AG10803 (cell line): ENCODE measurements at places on chromosomes 13 and 19.
A peak's percentile ranks its signal among the peaks of the same experiment; 100 is the strongest.

- no peak for DNase-seq
Observed at GRCh38 chr19:52148256-52148655, 8.5 kb upstream of the ZNF616 start.

- DNase-seq: no peak
Observed at GRCh38 chr13:38824342-38824741, 137.5 kb downstream of the FREM2 start.

GRCh38 chr13:38415233-38415632 is 65.6 kb downstream of the UFM1 start:
- no peak for DNase-seq

GRCh38 chr13:76222511-76222910 is 586.4 kb downstream of the LMO7 start:
- no peak for DNase-seq

DNA sequence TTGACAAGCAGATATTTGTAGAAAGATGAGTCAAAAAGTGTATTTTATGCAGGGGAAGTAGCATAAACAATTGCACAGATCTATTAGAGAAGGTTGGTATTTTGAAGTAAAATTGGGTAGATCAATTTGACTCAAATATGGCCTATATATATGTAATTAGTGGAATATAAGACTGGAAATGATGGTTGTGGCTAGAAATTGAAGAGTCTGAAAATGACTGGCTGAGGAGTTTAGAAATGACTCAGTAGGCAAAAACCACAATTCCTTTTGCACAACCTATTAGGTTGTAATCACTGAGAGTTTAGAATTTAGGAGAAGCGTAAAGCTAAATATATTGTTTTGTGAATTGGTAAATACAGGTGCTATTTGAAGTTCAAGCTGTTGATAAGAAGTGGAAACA is 622.6 kb upstream of the PCDH20 start:
- no peak for DNase-seq

- DNase-seq: no peak
Observed at GRCh38 chr13:72692884-72693514, 34.4 kb downstream of the MZT1 start.

- peak; percentile 15 for DNase-seq
Observed at GRCh38 chr19:55255618-55256423, 3.0 kb downstream of the PPP6R1 start.

DNA sequence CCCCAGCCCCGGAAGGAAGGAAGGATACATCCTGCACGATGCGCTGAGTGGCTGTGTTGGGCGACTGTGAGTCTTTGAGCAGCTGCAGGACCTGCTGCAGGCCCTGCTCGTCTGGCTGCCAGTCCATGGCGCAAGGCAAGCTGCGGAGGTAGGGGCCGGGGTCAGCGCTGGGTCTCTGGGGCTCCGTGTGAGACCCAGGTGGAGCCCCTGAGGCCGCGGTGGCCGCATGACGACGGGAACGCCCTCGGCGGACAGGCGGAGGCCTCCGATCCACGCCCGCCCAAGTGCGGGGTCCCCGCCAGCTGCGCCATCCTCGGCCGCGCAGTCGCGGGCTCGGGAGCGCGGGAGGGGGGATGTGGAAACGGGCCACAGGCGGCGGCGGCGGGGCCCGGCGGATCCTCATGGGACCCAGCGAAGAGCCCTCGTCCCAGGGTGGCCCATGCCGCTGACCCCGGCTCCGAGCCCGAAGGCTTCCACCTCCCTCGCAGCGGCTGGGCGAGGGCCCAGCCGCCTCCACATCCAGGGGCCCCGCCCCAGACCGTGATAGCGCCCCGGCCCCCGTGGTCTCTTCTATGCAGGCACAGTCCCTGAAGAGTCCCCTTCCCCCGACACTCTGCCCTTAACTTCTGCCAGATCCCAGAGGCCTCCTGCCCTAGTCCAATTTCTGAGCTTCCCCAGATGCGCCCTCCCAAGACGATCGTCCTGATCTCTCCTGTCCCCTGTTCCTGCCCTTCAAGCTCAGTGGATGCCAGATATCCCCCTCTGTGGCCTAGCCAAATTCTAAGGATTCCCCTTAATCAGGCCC is 2.7 kb downstream of the TNPO2 start:
- peak; percentile 29 for DNase-seq

DNA sequence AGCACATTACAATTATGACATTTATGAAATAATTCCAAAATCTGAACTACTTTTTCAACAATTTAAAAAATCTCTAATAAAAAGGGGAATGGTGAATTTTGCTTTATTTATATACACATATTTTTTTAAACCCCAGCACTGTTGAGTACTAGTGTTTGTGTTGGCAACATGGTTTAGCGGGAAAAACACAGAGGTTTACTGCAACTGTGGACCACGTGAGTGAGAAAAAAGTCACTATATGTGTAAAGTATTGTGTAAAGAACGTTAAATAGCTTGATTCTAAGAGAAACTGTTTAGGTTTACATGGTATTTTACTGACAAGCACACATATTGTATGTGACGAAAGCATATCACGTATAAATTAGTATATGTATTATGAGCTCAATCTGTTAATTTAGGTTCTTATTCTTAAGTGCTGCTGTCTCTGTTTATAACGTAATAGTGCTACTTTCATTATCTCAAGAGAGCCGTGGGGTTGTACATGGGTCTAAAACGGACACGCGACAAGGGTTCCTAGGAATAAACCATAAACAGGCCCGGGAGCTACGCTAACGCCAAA is 617 bp downstream of the SKA3 start:
- DNase-seq: no peak

DNA sequence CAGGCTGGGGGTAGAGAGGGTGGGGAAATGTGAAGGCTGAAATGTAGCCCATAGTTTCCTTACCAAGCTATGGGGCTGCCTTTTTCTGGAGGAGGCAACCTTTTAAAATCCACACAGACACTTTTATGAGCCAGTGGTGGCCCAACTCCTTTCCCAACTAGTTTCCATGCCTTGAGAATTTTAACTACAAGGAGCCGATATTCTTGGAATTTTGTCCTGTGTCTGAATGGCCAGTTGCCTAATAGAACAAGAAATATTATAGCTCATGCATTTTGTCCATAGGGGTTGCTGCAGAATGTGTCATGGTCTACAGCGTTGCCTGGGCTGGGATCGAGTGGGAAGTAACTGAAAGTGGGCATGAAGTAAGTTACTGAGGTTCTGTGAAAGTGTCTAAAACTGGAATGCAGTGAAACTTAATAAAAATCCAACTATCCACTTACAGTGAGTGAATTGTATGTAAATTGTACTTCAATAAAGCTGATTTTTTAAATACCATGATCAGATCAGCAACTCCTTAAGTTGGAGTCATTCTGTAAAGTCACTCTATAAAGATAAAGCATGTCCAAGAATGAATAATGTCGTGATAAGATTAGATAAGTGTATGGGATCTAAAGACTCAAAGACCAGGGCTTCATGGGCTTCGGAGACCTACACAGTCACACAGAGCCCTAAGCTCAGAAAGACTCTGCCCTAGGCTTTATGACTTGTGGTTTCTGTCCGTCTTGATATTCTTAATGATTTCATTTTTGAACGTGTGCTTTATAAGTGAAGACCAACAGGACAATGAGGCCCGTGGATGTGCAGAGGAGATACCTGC is 122.6 kb upstream of the FNDC3A start:
- DNase-seq: no peak

- DNase-seq: peak; percentile 13
Observed at GRCh38 chr13:27643334-27644132, 21.8 kb downstream of the POLR1D start.

DNA sequence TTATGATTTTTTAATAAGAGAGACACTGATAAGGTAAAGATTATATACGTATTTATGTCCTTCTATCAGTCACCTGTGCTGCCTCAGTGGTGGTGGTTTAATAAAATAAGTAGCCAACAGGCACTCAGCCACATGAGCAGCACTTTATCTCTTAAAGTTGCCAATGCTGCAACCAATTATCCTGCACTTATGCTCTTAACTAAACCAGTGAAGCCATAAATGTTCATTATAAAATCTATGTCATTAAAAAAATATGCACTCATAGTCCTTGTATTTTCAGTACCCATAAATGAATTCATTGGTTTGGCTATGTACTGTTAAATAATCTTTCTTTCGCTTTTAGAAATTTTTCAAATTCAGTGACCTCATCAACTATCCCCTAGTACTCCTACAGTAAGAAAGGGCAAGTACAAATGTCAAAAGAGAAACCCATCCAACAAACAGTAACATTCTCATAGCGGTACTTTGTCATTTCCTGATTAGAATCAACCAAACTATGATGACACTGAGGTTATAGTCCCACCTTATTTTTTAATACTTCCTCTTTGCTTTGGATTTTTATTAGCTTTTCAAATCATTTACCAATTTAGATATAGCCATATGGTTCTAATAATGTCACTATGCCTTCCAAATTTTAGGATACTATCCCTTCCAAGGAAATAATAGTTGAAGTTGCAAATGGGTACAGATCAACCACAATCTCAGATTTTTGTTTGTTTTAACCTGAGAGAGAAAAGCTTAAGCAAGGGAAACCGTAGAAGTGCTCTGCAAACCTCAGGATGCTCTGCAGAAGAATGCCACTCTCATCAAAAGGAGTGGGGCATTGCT is 190.9 kb downstream of the KLF12 start:
- no peak for DNase-seq

DNA sequence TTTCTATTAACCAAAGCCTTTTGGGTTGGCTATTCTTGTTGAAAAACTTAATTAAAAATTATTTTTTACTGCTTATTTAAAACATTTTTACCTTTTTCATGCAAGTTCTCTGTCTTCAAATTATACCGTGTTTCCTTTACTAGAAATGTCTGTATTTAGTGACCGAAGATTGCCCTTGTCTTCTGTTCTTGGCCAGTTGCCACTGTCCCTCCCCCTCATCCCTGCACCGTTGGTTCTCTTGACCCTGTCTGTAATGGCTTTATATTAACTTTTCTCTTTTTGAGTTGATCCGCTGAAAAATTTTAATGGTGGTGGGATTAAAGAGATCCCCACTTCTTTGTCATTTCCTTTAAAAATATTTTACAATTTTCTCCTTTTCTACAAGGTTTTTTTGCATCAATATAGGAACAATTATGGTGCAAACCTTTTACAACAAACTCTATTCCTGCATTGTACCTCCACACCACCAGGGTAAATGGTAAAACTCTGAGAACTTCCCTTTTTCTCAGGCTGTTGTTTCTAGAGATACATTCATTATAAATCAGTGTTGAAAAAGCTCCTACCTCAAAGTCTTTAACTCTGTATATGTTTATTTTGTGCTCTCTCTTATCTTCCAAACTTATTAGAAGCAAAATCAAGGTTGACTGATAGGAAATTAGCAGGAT is 12.9 kb upstream of the RNF113B start:
- no peak for DNase-seq

- DNase-seq: no peak
Observed at GRCh38 chr19:1027650-1028061, 1.2 kb downstream of the CNN2 start.

GRCh38 chr19:56177564-56178243 is 1.9 kb downstream of the GALP start:
- no peak for DNase-seq

GRCh38 chr13:73223372-73223781 is 164.6 kb downstream of the KLF5 start:
- no peak for DNase-seq

- peak; percentile 69 for DNase-seq
Observed at GRCh38 chr19:38769635-38770211, 3.6 kb downstream of the LGALS7 start.

- DNase-seq: no peak
Observed at GRCh38 chr13:85565652-85566051, 233.6 kb downstream of the SLITRK6 start.

DNA sequence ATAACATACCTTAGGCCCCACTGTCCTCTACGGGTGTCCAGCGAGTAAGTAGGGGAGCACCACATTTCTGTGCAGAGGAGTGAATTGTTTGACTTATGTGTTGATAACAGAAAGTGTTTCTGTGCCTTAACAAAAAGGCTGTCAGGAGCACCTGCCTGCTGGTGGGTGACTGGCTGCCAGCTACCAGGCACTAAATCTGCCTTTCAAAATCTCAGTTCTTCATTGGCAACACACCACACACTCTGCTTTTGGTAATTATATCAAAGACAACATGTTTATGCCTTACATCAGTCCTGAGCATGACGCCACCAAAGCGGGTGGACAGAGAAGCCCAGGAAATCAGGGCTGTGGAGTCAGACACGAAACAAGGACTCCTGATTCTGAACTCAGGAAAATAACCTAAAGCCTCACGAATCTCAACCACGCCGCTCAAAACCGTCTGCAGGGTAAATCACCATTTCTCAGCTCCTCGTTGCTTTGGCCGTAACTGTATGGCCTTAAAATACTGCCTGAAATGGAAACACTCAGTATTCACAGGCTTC is 105.2 kb upstream of the SOX1 start:
- no peak for DNase-seq

DNA sequence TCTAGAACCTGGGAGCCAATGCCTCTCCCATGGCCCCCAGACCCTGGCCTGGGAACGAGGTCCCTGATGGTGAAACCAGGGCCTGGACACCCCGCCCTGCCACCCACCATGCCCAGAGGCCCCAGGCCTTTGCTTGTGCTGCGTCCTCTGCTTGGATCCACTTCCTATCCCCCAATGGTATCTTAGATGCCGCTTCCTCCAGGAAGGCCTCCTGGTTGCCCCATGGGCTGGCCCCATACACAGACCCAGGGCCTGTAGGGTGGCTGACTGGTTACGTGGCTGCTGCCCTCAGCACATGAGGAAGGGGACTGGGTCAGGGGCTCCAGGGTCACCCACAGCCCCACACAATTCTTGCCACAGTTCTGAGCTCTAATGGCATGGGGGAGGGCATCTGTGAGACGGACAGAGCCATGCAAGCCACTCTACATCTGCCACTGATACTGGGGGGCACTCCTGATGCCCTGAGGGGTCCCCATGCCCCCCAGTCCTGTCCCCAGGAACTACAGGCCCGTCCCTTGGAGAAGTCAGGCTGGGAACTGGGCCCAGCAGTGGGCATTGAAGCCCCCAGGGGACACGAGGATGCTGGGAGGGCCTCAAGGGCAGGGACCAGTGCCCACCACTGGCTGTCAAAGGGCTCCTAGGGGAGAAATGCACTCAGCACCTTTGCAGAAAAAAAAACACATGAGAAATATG is 5.0 kb downstream of the RPL36 start:
- no peak for DNase-seq

- peak; percentile 98 for DNase-seq
Observed at GRCh38 chr19:43595999-43596841, at the start of the genes IRGQ and ZNF576. Gene IRGQ (minus strand): TSS chr19:43596134. CDS start chr19:43595338, 796 bp downstream. Gene ZNF576 (plus strand): TSS chr19:43596595. CDS start chr19:43597109, 514 bp downstream.

DNA sequence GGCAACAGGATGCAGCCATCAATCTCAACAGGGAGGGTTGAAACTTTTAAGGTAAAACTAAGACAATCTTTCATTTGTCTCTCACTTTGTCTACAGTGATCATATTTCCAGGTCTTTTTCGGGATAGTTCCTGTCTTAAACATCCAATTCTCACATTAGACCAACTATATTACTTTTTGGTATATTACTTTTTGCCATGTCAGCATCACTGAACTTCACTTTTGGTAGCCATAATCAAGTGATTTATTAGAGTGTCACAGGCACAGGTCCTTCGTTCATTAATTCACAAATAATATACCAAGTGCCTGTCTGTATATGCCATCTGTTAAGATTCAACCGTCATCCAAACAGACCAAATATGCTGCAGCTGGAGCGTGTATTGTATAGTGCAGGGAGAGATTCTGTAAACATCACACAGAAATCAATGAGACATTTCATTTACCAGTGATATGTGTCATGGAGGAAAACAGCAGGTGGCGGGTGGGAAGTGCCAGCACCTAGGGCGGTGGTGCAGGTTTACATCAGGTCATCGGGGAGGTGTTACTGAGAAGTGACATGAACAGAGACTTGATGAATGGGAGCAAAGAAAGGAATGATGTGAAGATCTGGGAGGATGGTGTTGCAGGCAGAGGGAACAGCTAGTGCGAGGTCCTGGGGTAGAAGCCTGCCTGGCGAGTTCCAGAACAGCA is 24.9 kb downstream of the ARHGEF7 start:
- no peak for DNase-seq
